ENCODE measurements at places on chromosomes 12 and 14.

DNA sequence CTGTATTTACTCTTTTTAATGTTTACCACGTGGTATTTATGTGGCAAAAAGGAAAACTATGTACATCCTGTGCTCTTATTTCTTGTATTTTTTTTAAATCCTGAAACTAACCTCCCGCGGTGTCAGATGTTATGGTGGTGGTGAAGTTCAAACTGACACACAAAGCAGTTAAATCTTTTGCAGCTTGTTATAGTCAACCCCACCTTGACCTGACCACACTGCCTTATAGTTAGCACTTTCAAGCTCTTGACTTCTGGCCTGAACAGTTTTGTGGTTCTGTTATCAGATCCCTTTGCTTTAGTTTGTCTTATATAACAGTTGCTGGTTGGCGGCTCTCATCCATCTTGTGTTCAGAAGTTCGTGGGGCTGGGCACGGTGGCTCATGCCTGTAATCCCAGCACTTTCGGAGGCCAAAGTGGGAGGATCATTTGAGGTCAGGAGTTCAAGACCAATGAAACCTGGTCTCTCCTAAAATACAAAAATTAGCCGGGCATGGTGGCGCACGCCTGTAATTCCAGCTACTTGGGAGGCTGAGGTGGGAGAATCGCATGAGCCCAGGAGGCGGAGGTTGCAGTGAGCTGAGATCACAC, 2.1 kb downstream of the UNG start:
- no peak for DNase-seq

- no peak for DNase-seq
These were observed 48.5 kb upstream of the RIMBP2 start for GRCh38 chr12:130764475-130765185.

DNA sequence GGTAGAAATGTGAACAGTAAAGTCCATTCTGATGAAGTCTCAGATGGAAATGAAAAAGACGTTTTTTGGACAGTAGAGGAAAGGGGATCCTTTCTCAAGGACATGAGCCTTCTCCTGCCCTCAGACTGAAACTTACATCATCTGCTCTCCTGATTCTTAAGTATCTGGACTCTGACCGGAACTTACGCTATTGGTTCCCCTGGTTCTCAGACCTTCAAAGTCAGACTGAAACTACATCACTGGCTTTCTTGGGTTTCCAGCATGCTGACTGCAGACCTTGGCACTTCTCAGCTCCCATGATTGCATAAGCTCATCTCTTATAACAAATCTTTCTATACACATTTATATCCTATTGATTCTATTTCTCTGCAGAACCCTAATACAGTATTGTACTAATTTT, 291.0 kb downstream of the SNAPC1 start:
- DNase-seq: no peak

DNA sequence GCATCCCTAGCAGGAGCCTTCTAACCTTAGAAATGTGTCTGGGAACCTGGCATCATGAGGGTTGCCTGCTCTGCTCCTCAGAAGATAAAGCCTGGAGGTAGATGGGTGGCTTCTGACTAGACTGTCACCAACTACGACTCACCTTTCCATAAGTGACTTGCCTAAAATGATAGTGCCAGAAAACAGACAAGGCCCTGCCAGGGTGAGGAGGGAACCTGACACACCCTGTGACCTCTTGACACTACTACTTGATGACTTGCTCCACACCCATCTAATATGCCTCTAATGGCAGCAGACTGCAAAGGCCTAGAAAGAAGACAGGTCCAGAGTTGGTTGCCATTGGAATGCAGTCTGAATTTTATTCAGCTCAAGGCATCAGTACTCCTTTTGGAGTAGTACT, 9.4 kb downstream of the RNF41 start:
- no peak for DNase-seq

GRCh38 chr12:65997056-65997455, 133.5 kb downstream of the LLPH start:
- no peak for DNase-seq

GRCh38 chr14:80522411-80522810, 311.1 kb upstream of the DIO2 start:
- no peak for DNase-seq

DNA sequence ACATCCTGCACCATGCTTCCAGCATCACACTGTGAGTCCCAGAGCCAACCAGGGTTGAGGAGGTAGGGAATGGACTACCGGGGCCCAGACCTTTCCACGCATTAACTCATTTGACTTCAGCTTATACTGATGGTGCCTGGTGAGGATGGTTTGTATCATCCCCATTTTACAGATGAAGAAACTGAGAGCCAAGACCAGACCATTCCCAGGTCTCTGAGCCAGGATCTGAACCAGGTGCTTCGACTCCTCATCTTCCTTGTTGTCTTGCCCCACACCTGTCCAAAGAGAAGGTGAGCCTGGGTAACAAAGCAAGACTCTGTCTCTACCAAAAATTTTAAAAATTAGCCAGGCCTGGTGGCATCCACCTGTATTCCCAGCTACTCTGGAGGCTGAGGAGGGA, 64.4 kb downstream of the MVK start:
- DNase-seq: no peak

DNA sequence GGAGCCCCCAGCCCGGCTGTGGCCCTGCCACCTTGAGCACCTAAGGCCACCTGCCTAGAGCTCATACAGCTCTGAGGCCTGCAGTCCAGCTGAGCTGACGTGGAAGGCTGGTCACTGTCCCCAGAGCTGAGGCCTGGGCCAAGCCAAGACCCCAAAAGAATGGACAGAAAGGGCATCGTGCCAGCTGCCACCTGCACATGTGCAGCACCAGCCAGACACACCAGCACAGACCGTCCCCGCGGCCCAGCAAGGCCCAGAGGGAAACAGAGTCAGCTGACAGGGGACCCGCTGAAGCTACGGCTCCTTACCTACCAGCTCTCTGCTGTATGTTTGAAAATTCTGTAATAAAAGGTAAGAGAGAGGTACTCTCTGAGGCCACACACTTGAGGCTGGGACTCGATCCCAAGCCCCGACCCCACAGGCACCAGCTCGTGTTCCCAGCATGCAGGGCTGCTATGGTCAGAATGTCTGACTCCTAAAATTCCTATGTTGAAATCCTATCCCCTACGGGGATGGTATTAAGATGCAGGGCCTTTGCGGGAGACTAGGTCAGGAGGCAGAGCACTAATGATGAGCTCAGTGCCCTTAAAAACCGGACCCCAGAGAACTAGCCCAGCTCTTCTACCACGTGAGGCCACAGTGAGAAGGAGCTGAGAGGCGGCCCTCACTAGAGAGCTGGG, 25.4 kb downstream of the BRF1 start:
- DNase-seq: no peak

DNA sequence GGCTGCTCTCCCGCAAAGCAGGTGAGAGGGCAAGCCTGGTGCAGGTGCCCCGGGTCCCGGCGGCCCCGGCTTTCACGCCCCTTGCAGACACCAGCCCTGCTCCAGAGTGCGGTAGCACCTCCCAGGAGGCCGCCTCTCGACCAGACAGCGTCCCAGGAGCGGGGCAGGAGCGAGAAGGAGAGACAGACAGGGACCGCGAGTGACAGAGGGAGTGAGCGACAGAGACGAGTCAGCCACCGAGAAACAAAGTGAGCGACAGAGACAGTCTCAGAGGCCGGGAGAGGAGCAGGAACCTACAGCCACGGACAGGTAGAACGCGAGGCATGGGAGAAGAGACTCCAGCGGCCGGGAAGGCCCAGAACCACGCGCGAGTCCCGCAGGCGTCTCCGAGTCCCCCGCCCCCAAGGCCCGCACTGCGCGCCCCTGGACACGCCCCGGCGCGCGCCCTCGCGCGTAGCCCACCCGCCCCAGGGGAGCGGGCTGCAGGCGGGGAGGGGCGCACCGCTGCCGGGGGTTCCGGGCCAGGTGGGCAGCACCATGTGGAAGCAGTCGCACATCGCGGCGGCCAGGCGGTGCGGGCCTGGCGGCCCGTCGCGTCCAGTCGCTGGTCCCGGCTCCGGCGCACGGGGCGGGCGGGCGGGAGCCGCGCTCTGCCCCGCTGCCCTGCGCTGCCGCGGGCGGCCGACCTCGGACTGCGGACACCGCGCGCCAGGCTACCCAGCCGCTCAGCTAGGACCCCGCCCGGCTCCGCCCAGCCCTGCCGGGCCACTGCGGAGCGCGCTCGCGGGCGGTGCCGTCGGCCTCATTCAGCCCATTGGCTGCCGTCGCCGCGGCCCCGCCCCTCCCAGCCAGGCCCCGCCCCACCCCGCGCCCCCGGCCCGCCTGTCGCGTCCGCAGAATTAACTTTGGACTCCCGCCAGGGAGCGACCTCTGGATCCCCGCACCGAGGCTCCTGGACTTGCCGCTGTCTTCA, at the start of gene AHNAK2:
Gene AHNAK2, minus strand, starts transcription at position 694 of the 973 bp plus-strand sequence. Its CDS starts 137 bp downstream, at position 557.
- no peak for DNase-seq

- no peak for DNase-seq
These were observed 78.7 kb downstream of the HELB start for GRCh38 chr12:66380769-66381535.
